ENCODE measurements at places on chromosomes 3 and 15.

GRCh38 chr3:67646586-67647234 lies 7.7 kb downstream of the SUCLG2 start:
- no peak for DNase-seq

GRCh38 chr3:100230710-100231109 lies 30.1 kb upstream of the TBC1D23 start:
- no peak for DNase-seq

DNA sequence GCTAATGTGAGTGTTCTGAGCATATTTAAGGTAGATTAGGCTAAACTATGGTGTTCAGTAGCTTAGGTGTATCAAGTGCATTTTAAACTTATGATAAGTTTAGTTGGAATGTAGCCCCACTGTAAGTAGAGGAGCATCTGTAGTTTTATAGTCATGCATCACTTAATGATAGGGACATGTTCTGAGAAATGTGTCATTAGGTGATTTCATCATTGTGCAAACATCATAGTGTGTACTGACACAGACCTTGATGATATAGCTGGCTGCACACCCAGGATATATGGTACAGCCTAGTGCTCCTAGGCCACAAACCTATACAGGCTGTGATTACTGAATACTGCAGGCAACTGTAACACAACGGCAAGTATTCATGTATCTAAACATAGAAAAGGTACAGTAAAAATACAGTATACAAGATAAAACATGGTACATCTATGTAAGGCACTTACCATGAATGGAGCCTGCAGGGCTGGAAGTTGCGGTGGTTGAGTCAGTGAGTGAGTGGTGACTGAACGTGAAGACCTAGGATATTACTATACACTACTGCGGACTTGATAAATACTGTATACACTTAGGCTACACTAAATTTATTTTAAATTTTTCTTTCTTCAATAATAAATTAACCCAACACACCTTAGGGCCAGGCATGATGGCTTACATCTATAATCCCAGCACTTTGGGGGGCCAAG lies 17.9 kb downstream of the DNAH1 start:
- DNase-seq = no peak

- no peak for DNase-seq
Observed at GRCh38 chr3:192843723-192844485, 73.8 kb downstream of the MB21D2 start.

DNA sequence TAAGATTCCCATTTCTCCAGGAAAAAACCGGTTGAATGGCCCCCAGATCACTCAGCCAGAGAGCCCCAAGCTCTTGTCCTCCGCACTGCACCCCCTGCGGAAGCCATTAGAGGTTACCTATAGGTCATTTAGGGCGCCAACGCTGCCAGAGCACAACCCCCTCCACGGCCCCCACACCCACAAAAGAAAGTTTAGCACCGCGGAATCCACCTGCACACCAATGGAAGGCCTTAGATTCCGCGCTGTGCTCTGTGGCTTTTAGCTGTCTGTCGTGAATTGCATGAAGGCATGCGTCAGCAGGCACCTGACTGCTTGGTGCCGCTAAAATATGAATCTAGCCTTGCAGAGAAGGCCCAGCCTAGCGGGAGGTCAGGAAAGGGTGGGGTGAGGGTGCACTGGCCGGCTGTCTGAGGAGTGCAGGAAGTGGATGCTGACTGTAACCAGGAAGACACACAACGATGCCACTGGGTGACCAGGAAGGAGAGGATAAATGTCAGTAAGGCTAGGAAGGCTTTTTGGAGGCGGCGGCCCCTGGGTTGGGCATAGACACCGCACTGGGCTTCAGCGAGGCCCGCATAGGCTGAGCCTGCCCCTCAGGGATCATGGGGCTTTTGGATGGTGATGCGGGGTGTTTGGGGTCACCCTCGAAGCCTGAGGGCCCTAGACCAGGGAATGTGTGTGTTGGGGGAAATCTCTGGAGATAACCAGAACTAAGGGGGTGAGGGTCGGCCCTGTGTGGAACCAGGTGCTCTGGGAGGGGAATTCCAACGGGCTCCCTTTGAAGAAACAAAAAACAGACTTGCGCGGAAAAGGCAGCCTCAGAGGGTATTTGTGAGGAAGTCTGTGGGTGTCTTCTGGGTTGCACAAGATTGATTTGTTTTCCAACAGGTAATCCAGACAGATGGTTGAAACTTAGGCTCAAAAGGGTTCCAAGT lies 976 bp upstream of the NUP210 start:
- DNase-seq = no peak

DNA sequence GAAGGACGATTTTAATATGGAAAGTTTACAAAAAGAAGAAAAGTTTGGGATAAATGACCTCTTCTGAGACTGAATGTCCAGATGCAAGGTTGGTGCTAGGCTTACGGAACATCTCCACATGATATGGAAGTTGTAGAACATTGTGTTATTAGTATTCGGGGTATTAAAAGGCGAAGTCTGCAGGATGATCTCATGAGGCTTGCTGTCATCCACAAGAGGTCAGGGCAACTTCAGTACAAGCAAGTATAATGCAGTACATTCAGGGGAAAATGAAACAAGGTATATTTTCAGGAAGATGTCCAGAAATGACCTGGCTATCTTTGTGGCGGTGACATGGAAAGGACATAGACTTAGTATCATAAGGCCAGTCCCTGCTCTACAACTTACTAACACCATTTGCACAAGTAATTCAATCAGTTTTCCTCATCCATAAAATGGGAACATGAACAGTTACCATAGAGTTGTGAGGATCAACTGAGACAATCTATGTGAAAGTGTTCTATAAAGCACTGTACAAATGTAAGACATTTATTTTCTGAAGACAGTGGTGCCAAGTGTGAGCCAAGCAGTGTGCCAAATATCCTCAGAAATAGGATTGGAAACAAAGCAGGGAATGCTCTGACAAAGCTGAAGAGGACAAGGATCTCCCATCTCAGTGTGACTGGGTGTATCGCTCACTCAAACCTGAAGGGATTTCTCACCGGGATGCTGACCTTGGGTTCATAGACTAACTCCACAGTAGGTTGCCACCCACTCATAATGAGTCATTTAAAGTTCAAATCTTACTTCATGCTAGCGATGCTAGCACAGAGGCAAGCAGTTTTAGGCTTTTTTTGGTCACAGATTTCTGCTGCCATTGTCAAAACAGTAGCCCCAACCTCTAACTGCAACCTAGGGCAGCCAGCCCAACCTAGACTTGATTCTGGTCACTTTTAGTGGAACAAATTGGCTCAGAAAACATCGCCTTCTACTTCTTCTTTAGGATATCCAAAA lies 118.3 kb downstream of the TIGIT start:
- DNase-seq = no peak

GRCh38 chr3:136720091-136720490 lies 32.1 kb downstream of the STAG1 start:
- no peak for DNase-seq

DNA sequence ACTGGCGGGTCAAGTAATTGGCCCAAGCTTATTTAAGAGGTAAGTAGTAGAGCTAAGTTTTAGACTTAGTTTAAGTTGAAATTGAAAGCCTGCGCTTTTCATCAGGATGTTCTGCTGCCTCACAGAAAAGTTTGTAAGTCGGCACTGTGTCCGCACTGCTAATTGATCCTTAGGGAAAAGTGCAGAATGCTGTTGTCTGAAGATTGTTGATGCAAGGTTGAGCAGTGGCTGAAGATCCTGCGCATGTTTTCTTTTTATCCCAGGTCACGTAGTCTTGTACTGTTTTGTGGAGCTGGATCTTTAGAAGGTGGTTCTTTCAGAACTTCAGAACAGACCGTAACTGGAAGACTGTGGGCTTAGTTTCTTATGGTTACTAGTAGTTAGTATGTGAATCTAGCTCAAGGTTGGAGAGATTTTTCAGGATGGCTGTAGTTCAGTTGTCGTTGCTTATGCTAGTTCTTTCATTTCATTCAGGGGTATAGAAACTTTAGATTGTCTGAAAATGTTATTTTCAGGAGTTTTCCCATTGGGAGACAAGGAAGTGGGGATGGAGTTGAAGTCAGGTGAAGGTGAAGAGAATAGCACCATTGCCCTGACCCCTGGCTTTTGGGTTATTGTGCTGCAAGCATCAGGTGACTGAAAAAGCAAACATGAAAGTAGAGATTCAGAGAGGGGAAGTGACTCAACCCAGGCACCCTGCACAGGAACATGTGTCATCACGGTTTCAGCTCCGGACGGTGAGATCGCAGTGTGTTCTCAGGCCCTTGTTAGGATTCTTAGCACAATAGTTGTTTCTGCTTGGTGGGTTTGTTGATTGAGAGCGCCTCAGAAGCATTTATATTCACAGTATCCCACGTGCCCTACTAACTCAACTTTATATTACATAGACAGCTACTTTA lies 32.8 kb downstream of the AKAP13 start:
- DNase-seq = no peak

GRCh38 chr3:46477756-46478155 lies 13.1 kb upstream of the LTF start:
- no peak for DNase-seq

DNA sequence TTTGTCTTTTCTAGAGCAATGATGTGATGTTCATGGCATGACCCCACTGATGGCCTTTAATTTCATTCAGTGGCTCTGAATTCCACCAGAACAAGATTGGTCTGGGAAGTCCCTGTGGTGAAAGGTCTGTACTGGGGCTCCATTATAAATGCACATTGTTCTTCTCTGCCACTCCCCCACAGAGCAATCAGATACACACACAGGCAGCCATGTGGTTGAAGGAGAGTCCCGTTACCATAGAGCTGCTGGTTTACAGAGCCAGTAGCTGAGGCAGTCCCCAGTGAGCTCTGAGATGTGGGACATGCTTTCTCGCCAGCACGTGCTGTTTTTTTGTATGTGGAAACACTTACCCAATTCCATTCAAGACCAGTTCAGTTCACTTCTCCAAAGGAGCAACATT lies 172.7 kb upstream of the TRIM42 start:
- no peak for DNase-seq

DNA sequence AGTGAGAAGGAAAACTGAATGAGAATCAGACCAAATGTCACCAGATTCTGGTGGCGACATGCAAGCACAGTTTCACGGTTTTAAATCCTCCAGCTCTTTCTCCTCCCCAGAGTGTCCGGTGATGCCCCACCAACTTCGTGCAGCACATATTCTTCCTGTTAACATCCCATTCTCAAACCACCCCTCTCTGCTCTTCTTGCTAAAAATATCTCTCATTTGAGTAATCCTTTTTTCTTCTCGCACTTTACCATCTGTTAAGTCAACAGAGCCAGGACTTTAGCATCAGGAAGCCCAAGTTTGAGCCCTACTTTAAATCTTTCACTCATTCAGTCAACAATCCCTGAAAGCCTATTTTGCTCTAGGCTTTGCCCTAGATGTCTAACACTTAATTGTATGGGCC lies 68.2 kb upstream of the VGLL4 start:
- DNase-seq = no peak

DNA sequence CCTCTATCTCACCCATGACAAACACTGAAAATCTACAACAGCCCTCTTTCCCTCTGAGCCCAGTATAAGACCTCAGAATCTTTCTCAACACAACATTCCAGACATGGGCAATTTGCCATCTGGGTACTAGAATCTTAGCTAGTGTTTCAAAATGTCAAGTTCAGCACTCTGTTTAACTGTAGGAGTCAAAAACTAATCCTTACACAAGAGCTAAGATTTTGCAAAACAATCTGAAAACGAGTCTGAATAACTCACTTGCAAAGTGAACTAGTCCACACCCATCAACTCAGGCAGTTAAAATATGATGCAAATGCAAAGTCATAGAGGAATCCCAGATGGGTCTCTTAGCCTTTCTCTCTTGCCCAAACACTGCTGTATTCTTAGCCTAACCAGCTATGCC lies 67.8 kb downstream of the GPR176 start:
- DNase-seq = peak; percentile 77

DNA sequence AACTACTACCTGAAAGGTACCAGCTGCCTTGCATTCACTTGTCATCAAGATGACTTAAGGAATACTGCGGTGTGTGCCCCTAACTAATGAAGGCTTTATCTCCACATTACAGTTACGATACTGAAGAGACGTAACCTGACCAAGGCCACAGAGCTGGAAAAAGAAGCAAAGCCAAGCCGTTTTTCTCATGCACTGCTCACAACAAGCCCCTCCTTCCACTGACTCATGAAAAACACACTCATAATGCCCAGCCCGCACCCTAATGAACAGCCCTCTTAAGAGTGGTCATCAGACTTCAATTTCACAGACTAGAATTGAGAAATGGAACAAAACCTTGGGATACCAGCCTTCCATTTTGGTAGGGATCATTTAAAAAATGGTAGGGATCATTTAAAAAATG lies 11.6 kb downstream of the PSMD6 start:
- peak; percentile 50 for DNase-seq

DNA sequence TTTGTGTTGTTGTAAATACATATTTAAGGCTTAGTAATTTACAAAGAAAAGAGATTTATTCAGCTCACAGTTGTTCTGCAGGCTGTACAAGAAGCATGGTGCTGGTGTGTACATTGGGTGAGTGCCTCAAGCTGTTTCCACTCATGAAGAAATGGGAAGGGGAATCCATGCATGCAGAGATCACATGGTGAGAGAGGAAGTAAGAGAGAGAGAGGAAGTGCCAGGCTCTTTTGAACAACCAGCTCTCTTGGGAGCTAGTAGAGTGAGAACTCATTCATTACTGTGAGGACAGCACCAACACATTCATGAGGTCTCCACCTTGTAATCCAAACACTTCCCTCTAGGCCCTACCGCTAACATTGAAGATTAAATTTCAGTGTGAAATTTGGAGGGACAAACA lies 909.2 kb downstream of the NSUN3 start:
- no peak for DNase-seq

DNA sequence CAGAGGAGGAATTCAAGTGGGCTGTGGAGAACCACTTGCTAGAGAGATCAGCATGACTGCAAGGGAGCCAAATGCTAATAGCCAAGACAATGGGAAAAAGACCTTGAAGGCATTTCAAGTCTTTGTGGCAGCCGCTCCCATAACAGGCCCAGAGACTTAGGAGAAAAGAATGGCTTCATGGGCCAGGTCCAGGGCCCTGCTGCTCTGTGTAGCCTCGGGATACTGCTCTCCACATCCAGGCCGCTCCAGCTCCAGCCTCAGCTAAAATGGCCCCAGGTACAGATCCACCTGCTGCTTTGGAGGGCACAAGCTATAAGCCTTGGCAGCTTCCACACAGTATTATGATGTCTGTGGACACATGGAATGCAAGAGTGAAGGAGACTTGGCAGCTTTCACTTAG lies 157.7 kb downstream of the NECTIN3 start:
- DNase-seq = no peak

DNA sequence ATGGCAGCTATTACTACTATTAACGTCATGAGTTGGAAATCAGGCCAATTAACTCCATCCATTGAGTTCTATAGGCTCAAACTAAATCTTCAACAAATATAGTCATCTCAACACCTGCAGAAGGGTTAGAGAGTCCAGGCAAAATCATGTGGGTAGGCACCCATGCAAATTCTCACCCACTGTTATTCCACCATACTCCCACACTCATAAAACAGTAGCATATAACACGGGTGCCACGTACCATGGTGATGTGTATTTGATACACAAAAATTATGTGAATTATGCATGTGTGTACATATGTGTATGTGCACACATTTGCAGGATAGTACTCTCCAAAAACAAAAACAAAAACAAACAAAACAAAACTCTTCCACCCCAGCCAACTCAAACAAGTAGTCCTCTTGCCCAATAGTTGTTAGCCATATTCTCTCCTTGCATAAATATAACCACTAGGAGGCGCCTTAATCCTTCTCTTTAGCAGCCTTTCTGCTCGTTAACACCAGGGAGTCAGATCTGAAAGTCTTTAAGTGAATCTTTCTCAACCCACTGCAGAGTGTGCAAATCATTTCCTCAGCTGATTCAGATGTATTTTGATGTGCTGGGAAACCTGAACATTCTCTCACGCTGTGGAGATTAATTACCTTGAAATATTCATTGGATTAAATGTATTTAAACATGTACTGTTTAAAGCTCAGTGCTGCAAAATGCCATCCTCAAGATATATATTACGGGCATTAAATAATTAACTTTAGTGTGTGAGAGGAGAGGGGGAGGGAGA lies 38.0 kb upstream of the COPB2 start:
- DNase-seq = peak; percentile 55
